ENCODE measurements at places on chromosomes 6 and 20.

GRCh38 chr20:24908642-24909041, 40.4 kb upstream of the CST7 start:
- DNase-seq: no peak

DNA sequence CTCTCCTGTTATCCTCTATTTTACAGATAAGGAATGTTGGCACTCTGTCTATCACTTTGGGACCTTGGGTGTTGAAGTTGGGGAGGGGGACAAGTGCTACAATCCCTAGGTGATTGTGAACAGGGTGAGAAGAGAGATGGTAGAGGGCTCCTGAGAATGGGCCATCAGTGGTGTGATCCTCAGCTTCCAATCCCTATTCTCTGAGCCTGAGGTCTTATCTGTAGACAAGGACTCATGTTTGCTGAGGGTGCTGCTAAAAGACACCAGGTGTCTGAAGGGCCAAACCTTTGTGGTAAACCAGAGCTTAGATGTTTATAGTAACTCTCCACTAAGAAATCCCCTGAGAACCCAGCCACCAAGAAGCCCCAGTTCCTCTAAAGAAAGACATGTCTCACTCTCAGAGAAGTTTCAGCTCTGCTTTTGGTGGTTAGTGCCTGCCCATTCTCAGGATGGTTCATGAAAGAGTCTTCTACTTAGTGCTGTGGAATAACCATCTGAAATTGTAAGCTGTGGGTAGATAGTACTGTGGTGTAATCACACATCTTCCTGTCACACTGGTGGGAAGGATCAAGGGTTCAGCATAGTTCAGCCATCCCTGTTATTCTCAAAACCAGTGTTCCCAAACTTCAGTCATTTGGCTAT, 58.2 kb upstream of the IL20RA start:
- no peak for DNase-seq

DNA sequence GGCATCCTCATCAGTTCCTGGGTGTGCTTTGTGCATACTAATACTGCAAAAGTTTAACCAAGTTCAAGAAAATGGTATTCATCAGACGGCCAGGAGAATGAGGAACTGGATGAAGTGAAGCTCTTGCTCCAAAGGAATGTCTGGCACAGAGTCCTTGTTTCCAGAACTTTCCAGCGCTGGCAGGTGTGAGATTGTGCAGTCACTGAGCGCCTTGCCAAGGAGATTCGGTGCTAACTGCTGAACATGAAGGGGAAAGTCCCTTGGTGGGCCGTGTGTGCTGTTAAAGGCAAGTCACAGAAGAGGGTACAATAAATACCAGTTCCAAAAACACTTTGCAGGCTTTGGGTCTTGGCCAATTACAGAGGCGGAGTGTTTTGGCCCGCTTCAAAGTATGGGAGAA, 262.3 kb upstream of the SOX4 start:
- no peak for DNase-seq

DNA sequence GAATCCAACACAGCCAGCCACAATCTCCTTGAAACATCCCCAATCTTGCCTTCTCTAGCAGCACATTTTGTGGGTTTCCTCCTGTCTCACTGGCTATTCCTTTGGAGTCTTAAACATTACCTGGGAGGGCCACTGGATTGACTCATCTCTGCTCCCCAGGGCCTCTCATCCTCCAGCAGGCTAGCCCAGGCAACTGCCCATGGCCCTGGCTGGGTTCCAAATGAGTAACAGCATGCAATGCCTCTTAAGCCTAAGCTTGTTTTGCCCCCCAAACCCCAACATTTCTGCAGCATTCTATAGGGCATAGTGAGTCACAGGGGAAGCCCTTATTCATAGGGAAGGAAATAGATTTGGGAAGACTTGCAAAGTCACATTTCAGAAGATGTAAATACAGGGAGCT, 204.9 kb downstream of the FOXA2 start:
- no peak for DNase-seq

DNA sequence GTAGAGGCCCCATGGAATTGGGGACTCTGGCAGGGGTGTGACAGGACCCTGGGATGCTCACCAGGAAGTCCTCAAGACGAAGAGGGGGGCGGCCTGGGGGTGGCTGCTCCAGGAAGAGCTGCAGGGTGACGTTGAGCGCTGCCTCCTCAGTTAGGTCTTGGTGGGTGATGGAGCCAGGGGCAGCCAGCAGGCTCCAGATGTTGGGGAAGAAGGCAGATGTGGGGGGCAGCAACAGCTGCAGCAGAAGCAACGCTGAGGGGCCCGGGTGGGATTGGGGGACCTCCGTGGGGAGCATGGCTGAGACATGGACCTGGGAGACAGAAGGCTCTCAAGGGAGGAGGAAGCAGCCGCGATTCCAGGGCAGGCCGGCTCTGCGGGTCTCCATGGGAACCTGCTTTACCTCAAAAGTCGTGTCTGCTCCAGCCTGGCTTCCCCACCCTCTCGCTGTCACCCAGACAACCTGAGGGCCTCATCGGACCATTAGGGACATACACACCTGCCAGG, 591 bp downstream of the VWA7 start:
- DNase-seq: no peak

DNA sequence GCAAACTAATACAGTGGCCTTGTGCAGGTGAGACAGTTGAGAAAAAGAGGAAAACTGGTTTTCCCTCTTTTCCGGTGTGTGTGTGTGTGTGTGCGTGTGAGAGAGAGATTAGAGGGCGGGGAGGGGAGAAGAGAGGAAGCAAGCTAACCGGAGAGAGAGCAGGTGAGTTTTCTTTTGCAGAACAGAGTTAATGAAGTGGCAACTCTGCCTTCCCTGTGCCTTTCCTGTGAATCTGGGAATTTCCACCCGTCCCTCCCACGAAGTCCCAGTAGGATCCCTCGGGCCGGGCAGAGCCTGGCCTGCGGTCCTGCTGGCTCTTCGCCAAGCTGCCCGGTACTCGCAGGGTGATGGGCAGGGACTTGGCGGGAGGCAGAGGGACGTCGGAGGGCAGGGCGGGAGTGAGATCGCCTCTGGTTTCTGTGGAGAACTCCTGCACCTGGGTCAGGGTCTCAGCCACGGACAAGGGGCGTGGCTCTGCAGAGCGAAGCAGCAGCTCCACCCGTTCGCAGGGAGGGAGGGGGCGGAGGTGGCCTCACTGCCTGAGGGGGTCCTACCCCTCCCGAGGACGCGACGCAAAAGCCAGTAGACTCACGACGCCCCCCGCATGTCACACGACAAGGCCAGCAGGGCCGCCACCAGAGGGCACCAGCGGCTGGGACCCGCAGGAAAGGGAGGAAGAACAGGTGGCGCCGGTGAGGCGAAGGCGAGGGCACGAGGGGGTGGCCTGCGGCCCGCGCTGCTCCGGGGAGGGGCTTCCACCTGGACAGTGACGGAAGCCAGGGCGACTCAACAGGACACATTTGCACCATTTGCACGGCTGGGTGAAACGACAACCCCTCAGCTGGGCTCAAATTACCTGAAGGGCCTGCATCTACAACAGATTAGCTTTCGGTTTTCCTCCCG, 51.2 kb upstream of the RNF182 start:
- DNase-seq: peak; percentile 89

- no peak for DNase-seq
Measured at GRCh38 chr20:3101737-3102574, 17.4 kb upstream of the AVP start.

- DNase-seq: no peak
Measured at GRCh38 chr20:53922901-53923314, 147.5 kb downstream of the BCAS1 start.

GRCh38 chr6:46628976-46629375, 23.6 kb downstream of the CYP39A1 start:
- no peak for DNase-seq

Data from NCI-H774 (cell line).